ENCODE measurements at places on chromosomes 2 and 18.

DNA sequence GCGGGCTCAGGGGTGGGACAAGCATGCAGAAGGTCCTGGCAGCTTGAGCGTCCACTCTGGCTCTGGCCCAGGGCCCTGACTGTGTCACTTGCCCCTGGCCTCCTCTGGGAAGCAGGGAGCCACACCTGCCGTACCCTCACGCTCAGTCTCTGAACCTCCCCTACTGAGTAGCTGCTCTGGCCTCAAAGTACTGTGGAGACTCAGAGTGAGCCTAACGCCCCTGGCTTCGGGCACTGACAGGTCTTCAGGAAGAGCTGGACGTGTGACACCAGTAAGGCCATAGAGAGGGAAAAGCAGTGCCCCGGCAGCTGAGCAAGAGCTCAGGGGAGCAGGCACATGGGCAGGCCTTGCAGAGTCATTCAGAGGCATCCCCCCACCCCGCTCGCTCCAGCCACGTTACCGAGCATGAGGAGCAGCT is 73.3 kb downstream of the SFXN5 start:
- DNase-seq: no peak

DNA sequence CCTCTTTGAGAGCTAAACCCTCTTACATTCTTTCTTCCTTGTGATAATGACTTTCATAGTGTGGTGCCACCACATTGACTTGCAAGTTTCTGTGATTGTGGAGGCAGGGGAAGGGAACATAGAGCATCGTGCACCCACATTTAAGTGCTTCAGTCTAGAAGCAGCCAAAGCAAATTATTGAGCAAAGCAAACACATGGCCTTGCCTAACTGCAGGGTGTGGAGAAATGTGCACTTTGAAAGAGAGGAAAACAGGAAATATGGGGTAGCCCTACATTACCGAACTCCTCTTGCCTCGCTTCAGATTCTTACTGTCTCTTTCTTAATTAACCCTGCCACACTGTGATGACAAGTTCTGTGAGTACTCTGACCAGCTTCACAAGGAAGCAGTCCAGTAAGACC is 814.6 kb downstream of the SLC4A3 start:
- DNase-seq: no peak

DNA sequence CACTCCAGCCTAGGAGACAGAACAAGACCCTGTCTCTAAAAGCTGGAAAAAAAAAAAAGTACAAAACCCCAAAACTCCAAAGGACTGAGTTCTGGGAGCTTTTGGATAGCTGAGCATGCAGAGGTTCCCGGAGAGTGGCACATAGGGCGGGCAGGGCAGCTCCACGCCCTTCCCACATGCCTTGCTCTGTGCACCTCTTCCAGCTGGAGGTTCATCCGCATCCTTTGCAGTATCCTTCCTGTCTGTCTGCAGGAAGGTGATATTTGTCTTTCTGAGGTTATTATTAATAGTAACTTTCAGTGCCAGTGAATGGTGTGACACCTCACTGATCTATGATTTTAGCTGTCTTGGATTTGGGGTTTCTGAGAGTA is 70.2 kb downstream of the INPP4A start:
- no peak for DNase-seq

DNA sequence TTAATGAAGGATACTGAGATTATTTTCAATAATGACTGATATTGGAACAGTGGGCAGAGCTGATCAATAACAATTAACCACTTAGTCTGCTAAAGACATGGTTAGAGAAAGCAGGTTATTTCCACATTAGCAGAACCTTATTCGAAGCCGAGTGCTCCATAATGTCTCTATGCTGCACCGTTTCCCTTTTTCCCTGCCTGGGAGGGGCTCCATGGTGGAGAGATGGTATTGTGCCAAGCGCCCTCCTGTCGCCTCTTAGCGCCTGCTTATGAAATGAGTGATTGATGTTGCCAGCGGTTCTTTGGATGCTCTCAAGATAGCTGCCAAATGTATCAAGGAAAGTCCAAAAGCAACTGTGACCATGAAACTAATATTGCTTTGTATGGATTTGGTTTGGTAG is 34.6 kb upstream of the INSIG2 start:
- DNase-seq: no peak

GRCh38 chr2:101951296-101951695 is 40.5 kb upstream of the IL1R2 start:
- DNase-seq: no peak

DNA sequence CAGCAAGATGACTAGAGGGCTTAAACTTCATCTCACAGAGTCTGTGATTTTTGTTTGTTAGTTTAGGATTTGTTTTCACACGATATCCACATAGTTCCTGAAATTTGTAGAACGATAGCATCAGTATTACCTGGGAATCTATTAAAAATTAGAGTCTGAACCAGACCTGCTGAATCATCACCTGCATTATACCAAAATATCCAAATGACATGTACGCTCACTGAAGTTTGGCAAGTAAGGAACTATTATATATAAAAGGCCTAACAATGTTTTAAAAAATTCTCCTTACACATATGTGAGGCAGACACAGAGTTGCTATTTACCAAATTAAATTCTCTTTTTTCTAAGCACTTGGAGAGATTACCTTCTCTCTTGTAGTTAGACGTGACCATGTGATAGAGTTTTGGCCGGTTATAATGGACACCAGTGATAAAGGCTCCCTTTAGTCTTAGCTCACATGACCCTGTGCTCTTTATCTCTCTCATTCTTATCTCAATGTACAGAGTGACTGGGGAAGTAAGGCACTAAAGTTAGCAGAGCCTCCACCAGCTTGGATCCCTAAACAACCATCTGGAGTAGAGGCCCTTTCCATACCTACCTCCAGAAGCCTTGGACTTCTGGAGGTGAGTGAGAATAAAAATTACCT is 363.1 kb downstream of the DSC3 start:
- DNase-seq: no peak

GRCh38 chr2:241000831-241001321 is 2.5 kb downstream of the SNED1 start:
- no peak for DNase-seq

DNA sequence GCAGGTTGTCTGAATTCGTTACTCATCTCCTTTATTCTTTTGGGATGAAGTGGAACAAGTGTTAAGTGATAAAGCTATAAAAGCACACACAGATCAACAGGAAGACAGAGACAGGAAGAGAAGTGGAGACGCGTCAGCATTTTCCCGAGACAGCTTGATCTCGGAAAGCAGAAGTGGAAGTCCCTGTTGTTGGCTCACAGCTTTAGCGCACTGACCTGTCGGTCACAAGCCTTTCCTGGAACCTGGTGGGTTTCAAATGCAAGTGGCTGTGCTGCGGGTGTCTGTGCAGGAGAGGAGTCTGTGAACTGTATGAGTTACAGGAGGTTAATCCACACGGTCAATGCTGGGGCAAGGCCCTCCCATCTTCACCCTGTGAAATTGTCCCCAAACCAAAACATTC is 116.6 kb upstream of the PELI1 start:
- peak; percentile 83 for DNase-seq

GRCh38 chr2:67865917-67866316 is 196.9 kb downstream of the C1D start:
- DNase-seq: no peak

- DNase-seq: no peak
Measured at GRCh38 chr2:138626148-138626547, 124.6 kb downstream of the SPOPL start.

DNA sequence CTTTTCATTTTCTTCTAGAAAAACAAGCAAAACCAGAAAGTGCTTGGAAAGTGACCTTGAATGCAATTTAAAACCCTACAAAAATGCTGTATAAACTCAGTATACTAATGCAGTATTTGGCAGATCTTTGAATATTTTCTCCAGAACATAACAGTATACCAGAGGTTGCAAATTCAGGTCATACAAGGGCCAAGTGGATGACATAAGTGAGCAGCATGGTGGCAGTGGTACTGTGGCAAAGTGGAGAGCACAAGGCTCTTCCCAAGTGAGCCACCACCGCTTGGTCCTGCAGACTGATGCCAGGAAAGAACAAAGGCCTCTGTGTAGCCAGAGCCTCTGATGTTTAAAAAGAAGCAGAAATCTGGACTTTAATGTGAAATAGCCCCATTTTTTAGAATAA is 33.1 kb downstream of the METTL4 start:
- no peak for DNase-seq

- no peak for DNase-seq
Measured at GRCh38 chr2:124180635-124181034, 155.5 kb downstream of the CNTNAP5 start.

DNA sequence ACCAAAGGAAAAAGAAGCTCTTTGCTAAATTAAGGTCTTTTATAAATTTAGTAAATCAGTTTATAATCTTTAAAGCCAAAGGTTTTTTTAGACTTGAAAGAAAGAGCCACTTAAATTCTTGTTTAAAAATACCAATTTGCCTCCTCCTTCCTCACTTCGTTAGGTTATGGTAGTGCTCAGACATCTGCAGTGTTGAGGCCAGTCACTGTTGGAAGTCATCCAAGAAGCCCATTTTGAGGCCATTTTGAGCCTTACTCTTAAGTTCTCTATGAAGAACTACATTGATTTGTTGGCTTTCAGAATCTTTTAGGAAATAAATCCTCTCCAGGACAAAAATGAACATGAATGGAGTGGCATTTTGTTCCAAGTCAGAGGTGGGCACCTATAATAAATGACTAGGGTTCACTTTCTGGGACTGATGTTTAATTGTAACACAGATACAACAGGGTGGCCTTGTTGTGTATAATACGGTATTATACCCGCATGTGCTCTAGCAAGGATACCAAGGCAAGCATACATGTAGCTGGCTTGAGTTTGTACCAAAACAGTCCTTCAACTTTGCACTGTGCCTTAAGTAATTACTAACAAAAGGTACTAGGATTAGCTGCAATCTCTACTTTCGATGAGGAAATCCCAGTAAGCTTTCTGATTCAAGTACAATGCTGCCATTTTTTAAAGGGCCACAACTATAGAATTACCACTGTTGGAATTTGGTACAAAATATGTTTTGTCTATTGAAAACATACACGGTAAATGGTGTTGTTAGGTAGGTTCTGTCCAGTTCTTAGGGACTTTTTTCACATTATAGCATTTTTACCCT is 22.8 kb downstream of the SLC66A3 start:
- peak; percentile 27 for DNase-seq

- no peak for DNase-seq
Measured at GRCh38 chr2:168645696-168646338, 156.6 kb upstream of the NOSTRIN start.

DNA sequence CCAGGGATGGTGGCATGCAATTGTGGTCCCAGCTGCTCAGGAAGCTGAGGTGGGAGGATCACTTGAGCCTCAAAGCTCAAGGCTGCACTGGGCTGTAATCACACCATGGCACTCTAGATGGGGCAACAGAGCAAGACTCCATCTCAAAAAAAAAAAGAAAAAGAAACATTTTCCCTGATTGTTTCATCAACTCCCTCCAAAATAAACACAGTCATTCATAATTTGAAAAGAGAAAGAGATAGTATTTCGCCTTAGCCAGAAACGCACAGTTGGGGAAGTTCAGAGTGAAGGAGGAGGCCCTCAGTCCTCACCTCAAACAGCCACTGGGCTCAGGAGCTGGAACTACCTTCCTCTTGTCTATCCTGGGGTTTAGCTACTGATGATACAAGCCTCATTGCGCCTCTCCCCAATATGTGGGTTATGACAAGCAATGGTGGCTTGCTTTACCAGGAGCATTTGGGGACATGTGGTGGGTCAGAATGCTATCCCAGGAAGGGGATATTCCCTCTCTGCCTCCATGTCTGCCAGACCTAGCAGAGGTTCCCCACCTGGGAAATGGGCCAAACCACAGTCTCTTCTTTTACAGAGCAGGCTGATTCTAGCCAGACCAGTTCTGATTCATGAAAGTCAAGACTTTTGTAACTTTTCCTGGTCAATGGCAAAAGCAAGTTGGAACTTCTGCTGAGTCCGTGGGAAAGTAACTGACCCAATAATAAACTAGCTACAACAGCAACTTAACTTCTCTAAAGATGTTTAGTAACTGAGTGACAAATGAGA is 22.2 kb upstream of the TMEM87B start:
- DNase-seq: peak; percentile 92

- no peak for DNase-seq
Measured at GRCh38 chr2:135175177-135175576, 123.1 kb downstream of the RAB3GAP1 start.

DNA sequence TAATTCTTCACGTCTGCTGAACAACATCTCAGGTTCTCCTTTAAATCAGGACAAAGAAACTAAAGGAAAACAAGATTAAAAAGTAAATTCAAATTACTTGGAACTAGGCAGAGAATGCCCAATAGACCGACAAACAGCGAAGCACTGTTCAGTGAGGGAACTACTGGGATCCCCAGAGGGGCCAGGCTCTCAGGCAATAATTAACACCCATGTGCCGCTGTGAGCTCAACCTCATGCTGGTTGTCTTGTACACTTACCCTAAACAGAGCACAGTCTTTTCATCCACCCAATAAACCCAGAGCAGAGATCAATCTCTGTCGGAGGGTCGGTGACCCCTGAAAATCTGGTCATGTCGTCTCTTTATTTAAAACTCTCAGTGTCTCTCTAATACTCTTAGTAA is 229.9 kb upstream of the CRIM1 start:
- DNase-seq: no peak

DNA sequence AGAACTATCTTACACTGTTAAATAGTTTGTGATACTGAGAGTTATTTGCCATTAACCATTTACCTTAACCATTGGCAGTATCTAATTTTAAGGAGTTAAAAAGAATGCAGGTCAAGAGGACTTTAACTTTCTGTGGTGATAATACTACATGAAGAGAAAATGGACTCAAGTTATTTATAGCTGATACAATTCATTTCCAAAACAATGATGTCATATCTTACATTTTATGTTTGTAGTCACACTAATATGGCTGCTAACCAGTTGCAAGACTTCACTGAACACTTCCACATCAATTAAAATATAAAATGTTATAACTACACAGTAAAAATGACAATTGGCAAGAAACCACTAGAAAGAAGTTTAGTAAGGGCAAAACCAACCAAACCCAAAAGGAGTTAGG is 77.7 kb downstream of the CDH2 start:
- DNase-seq: no peak

GRCh38 chr18:49563130-49563540 is 1.3 kb downstream of the LIPG start:
- no peak for DNase-seq

DNA sequence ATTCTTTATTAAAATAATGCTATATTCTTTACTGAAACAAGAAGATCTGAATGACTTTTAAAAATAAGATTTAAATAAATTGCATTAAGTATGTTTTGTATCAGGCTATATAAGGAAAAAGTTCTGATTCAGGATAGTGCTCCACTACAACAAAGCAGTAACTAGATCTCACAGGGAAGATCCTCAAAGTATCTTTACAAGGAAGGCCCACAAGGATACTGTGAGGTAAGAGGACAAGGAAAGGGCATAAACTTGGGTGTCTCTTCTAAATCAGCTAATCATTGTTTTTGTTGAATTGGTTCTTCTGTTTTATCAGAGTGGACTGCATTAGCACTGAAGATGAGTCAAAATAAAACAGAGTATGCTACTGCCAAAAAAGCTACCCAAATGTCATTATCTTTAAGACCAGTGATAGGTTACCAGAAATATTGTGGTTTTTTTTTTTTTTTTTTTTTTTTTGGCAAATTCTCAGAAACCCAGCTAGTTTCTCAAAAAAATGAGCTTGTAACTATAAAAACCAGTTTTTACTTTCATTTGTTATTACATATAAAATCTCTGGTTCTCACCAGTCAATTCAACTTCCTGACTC is 160.9 kb downstream of the BAZ2B start:
- DNase-seq: no peak
